ENCODE measurements at places on chromosomes 7 and 10.

- DNase-seq = no peak
Observed at GRCh38 chr7:101386558-101387231, 24.0 kb downstream of the COL26A1 start.

DNA sequence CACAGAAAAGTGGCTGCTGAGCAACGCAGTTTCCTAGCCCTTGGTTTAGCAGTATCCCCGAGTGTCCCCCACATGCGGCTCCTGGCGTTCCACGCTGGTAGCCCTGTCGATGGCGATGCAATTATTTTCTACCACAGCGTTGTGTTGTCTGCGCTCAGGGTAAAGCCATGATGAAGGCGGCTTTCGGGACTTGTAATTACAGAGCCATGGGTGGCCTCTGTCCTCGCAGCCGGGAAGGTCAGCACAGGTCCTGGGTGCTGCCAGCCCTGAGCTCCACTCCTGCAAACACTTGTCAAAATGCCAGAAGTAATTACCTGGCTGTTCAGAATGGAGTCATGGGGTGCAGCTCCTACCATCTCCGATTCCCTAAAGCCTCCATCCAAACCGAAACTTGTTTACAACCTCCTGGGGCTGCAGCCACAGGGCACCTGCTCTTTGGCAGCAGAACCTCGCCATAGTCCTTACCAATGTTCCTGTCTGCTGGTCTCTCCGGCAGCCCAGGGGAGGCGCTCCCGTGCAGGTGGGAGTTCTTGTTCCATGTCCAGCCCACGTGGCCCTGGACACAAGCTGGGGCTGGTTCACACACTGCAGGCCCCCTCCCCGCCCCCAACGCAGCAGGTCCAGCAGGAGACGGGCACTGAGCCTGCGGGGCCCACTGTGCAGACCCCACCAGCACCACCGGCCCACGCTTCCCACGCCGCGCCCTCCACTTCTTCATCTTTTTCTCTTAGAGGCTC lies 512.6 kb downstream of the PTPRN2 start:
- DNase-seq = no peak

- no peak for DNase-seq
Observed at GRCh38 chr7:38817526-38817925, 91.5 kb downstream of the VPS41 start.

DNA sequence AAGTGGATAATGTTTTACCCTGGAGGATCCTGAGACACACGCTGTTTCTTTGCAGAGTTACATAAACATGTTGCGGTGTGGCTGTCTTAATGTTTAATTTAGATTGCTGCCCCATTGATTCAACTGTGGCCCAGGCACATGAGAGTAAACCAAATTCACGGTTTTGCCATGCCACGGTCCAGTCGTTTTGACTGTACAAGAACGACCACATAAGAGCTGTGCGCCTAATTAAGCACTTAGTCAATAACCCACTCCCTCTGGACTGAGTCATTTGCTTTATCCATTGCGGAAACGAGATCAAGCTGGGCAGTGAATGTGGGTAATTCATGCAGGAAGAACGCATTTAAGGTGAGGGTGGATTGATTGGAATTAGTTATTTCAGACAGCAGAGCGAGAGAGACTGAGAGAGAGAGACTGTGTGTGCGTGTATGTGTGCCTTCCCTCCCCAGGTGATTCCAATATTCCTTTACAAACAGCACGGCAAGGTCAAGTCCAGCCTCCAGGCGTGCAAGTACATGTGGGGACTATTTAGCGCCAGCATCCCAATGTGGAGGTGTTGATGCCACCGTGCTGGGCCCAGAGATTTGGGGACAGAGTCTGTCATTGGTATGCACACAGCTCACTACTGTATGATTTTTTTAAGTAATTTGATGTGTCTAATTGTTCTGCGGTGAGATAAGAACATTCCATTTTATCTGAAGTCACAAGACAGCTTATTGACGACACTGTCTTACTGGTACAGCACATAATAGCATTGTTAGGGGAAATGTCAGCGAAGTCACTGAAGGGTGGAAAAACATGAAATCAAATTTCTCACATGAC lies 8.4 kb upstream of the TEX36 start:
- no peak for DNase-seq

DNA sequence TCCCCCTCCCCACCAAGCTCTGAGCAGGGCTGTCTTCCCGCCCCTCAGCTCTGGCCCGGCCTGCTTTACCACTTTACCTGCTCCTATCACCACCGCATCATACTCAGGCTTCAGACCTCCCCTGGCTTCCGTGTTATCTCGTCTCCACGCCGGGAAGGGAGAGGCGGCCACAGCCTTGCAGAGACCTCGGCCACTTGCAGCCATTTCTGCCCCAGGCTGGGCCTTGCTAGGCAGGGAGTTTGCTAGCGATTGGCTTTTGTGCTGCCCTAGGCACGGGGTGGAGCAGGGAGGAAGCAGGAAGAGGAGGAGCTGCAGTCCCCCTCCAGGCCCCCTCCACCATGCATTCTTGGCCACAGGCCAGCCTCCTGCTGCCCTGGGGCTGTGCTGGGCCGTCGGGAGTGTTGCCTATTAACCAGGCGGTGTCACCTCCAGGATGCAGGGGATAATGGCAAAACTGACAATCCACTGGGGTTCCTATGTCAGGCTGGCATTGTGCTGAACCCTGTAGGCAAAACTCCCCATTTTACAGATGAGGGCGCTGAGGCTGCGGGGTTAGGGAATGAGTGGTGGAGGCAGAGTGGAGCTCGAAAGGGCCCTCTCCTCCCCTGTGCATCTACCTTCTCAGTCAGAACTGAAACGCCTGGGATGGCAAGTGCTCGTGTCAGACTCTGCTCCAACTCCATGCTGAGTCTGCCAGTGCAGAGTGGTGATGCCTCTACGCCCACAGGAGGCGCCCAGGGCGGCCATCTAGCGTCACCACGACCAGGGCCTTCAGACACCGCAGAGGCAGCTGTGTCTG lies at the start of gene PYROXD2:
TSS of gene PYROXD2 (minus strand) at position 251 of the 799 bp plus-strand sequence. CDS start at position 204, 47 bp downstream.
- DNase-seq = peak; percentile 17

DNA sequence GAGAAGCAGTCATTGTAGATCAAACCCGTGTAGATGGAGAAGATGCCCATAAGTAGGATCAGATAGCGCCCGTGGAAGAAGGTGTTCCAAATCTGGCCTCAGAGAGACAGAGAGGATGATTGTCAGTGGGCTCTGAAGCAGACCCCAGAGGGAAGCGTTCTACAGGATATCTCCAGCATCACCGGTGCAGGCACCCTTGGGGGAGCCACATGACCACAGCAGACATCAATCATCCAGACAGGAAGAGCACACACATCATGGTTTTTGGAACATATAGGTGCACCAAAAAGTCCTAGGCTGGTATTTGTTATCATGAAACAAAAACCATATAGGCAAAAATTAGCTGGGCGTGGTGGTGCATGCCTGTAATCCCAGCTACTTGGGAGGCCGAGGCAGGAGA lies 44.0 kb upstream of the SVOPL start:
- DNase-seq = no peak

DNA sequence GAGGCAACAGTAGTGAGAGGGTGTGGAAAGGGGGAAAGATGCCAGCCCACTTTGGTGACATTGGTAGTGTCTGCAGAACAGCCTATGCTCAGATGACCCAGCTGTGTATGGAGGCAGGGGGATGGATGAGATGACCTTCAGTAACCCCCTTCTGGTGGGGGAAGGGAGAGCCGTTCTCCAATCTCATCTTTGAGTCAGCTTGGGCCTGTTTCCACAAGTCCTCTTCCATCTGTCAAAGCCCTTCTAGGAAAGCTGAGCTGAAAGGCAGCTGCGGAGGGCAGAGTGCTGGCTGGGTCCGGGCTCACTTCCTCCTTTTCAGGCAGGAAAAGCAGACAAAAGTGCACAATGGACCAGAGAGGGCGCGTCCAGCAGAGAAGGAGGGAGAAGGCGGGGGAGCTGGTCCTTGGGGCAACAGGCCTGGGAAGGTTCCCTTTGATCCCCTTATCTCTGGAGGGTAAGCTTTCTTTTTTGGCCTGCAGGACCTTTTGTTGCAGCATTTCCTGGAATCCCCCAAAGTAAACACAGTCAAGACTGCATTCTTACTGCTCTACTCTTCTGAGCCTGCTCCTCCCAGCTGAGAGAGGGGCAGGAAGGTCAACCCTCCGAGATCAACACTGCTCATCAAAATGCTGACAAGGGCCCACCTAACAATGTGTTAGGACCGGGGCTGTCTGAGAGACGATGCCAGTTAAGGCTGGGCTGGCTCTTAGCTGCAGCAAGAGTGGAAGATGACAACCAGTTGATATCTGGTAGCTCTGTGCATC lies 1.2 kb upstream of the LRMDA start:
- no peak for DNase-seq

- DNase-seq = no peak
Observed at GRCh38 chr7:116395141-116395791, 104.3 kb upstream of the CAV2 start.

- DNase-seq = no peak
Observed at GRCh38 chr7:16171928-16172327, 249.4 kb downstream of the CRPPA start.

DNA sequence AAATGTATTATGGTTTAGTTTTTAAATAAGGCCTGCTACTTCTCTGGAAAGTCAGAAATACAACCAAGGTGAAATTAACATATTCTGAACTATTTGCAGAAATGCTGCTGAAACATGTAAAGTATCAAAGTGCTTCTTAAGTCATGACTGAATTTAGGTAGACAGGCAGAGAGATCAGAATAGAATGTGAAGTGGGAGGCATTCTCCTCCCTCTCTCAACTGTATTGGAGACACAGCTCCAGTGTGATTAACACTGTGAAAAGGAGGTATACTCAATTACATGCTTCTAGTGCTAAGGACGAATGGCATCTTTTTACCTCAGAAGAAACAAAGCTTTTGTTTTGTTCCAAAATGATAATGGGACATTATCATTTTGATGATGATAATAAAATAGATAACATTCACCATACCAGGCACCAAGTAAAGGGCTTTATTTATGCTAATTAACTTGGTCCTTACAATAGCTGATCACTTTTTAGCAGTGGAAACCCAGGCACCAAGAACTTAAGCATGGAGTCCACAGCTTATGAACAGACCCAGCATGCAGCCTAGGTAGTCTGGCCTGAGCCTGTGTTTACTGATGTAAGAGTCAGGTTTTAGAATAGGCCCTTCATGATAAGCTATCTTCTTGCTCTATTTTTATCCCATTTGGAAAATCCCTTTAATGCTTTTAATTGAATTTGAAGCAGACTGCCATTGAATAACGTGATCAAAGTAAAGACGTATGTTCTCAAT lies 26.0 kb downstream of the PPP1R9A start:
- no peak for DNase-seq

GRCh38 chr10:73979141-73979808 lies 18.6 kb upstream of the VCL start:
- DNase-seq = no peak
